ENCODE measurements at places on chromosomes 16 and 17.

DNA sequence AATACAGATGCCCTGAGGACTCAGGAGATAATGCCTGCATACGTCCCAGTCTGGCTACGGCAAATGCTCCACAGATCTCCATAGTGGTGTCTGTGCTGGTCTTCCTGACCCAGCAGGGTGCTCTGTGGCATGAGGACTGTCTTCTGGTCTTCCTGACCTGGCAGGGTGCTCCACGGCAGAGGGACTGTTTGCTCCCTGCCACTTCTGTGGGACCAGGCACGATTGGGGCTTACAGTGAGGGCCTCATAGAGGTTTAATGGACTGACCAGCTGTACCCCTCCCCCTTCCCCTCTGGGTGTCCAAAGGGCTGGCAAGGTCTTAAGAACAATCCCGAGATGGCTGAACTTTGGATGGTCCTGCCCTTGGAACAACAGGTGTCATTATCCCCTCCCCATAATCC, 123.1 kb downstream of the C16orf78 start:
- no peak for DNase-seq

DNA sequence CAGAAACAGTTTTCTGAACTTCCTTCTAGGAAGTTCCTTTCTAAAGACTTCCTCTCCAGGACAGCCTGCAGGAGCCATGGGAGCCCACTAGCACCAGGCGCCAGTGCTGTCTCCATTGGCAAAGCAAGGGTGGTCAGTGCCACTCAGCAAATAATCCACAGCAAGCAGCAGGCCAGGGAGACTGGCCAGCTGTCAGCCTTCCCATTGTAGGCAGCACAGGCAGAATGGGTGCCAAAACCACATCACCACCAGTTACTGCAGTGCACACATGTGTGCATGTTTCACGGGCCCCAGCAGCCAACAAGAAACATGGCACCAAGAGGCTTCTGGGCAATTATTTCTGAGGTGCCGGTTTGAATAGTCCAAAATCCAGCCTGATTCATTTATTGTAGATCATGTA, 26.7 kb downstream of the DNASE1 start:
- DNase-seq, result no peak

- DNase-seq, result no peak
Observed at GRCh38 chr17:2723997-2724783, 12.6 kb upstream of the CLUH start.

GRCh38 chr16:88993166-88993761, 16.3 kb upstream of the CBFA2T3 start:
- DNase-seq, result no peak

GRCh38 chr16:67345401-67345800, 18.8 kb downstream of the LRRC36 start:
- DNase-seq, result no peak

DNA sequence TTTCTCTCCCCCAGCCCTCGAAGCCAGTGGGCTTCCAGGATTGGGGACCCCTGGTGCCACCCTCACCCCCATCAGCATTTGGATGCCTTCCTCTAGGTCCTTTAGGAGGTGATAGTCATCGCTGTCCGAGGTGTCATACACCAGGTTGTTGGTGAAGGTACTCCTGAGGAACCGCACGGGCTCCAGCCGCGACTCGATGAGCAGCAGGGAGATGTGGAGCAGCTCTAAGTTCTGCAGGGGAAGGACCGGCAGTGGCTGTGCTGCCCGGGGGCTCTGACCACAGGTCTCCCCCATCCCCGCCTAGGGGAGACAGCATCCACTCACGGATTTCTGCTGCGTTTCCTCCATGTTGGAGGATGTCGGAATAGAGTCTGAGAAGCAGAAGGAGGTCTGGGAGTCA, 962 bp downstream of the CSHL1 start:
- no peak for DNase-seq

- no peak for DNase-seq
Observed at GRCh38 chr17:76884995-76885893, 17.0 kb downstream of the MGAT5B start.

DNA sequence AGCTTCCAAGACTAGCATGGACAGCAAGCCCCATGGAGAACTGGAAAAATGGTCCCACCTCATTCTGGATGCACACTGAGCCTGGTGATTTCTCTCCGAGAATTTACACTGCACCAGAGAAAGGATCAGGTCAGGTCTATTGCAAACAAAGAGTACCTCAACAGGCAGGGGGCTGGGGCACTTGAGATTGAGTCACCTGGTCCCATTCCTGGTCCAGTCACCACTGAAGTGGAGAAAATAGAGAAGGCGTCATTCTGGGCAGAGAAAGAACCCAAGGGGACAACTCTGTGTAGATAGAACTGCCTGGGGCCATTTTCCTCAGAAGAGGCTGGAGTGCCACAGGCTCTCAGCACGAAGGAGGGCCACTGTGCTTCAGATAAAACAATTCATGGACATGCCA, 38.4 kb downstream of the CENPV start:
- DNase-seq, result no peak

GRCh38 chr17:40171750-40172149, 5.5 kb upstream of the RAPGEFL1 start:
- no peak for DNase-seq

DNA sequence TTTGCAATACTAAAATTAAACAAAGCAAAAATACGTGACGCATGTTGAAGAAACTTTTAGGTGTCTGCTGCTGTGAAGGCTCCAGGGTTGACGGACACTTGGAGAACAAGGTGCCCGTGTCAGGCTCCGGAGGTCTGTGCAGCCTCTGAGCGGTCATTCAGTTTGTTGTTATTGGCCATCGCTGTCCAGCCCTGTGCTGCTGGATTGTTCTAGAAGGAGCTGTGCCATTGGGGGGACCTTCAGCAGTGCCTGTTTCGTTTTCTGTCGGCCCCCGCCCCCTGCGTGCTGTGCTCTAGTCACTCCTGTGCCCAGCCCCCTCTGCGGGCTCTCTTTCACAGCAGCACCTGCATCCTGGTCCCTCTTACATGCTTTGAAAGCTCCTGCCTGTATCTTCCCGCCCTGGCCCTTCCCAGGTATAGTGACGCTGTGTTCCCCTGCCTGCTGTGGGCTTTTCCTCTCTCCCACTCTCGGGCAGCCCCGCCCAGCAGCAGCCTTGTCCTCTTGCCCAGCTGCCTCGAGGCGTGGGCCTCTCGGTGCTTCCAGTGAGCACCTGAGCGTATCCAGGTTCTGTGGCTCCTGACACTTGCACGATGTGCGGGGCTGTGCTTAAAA, 50.7 kb downstream of the RNF213 start:
- no peak for DNase-seq

GRCh38 chr16:65044873-65045272, 77.0 kb downstream of the CDH11 start:
- no peak for DNase-seq

- DNase-seq, result no peak
Observed at GRCh38 chr17:17385491-17385890, 82.3 kb downstream of the NT5M start.

- no peak for DNase-seq
Observed at GRCh38 chr17:79338152-79338551, 263.5 kb downstream of the ENGASE start.

Data from CD4-positive, alpha-beta T cell treated with Interferon alpha-2 for 1 hour (primary cell).